ENCODE measurements at places on chromosomes 7 and 10.

GRCh38 chr10:95513008-95513589 lies 48.1 kb downstream of the SORBS1 start:
- no peak for DNase-seq

DNA sequence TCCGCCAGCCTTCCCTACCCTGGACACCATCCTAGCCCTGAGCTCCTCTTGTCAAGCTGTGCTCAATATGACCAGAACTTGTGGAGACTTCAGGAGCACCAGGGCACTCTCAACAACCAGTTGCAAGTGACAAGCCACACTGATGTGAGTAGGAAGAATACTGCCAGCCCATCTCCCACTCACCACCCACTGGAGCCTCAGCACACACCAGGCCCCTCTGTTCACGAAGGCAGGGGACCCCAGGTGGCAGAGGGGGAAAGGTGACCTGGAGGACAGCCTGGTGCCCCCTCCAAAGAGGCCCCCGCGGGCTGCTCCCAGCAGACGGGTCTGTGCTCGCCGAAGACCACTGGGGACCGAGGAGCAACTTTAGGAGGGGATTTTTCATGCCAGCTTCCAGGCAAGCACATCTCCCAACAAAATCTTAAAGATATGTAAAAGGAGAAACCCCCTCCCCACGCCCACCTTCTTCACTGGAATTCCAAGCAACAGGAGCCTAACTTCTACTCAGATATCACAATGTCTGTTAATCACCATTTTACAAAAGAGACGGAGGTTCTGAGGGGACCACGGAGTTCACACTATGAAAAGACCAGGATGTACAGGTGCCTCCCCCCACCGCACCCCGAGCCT lies 1.0 kb downstream of the MMD2 start:
- no peak for DNase-seq

- no peak for DNase-seq
These were observed 350.3 kb downstream of the GALNT17 start for GRCh38 chr7:71482284-71482683.

GRCh38 chr10:110529596-110530011 lies 31.9 kb downstream of the DUSP5 start:
- no peak for DNase-seq

GRCh38 chr7:110938165-110938564 lies 152.8 kb upstream of the LRRN3 start:
- no peak for DNase-seq

DNA sequence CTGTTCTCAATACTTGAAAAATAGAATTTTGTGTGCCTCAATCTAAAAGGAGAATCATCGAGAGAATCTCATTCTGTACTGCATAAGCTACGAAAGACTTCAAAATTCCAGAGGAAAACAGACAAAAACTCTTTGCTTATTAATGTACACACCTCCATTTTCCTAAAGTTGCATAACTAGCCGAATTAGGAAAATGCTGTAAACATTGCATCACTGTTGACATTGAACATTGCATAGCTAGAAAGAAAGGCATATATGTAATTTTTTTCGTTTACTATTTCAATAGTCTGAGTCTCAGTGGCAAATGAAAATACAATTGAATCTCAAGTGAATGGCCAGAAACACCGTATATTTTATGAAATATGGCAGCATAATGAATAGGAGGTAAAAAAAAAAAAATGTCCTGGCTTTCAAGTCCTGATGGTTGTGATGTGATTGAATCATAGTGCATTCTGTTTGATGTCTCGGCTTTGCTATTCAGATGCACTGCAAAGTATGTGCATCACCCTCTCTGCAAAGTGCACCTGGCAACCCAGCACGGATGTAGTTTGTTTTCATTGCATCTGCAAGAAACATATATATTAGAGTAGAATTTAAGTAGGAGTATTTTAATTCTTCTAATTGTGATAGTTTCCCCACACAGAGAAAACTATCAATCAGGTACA lies 196.7 kb downstream of the VTI1A start:
- no peak for DNase-seq

GRCh38 chr7:739983-740942 lies 13.2 kb upstream of the PRKAR1B start:
- DNase-seq, result peak; percentile 59

- peak; percentile 14 for DNase-seq
These were observed 138.3 kb downstream of the DNAJB6 start for GRCh38 chr7:157475095-157475494.

DNA sequence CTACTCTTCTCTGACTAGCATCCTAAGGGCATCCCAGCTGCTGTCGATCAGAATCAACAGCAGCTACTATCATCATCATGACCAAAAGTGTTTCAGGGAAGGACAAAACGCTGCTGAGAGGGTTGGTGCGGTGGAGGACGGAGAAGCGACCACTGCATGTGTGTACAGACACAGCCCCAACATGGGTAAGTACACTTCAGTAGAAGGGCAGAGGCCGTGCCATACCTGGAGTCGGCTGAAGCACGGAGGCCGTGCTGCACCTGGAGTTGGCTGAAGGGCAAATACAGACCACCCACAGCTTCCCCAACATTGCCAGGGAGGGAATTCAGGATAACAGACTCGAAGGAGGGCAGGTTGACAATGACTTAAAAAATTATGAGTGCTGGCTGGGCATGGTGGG lies 67.8 kb upstream of the CYTH3 start:
- DNase-seq, result no peak

DNA sequence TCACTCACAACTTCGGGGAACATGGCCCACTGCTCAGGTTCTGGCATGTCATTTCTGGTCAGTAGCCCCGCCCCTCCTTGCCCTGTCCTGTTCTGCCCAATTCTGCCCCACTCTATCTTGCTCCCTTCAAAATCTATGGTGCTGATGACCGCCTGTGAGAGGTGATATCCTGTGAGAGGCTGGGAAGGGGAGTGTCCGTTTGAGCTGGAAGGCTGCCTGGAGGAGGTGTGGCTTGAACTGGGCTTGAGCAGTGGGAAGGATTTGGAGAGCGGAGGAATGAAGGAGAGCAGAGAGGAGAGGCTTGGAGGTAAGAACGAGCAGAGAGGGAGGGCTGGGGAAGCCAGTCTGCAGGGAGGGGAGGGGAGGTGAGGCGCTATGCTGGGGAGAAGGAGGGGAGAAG lies 145.3 kb downstream of the RPS24 start:
- no peak for DNase-seq

DNA sequence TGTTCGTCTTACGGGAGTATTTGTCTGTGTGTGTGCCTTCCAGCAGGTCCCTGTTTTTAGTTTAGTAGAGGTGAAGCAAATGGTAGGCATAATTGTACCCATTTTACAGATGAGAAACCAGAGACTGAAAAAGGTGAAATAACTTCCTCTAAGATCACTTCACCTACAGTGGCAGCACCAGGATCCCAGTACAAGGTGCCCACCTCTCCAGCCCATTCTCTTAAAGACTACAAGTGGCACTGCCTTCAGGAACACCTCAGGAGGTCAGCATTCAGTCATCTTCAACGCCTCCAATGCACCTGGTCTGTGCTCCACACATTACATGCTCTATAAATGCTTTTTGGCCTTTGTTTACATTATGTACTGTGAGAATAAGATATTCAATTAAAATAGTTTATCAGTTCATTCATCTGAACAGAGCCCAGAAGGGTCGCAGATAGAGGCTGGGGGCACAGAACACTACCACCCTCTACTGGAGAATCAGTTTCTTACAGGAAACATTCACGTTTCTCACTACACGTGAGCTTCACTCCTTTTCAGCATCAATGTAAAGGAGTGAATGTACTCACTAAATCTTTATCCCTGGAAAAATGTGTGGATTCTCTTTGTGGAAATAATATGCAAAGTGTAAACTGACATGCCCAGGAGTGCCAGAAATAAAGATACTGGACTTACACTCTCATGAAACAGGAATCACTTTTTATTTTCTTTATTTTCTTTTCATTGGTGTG lies 45.5 kb upstream of the ABLIM1 start:
- no peak for DNase-seq

DNA sequence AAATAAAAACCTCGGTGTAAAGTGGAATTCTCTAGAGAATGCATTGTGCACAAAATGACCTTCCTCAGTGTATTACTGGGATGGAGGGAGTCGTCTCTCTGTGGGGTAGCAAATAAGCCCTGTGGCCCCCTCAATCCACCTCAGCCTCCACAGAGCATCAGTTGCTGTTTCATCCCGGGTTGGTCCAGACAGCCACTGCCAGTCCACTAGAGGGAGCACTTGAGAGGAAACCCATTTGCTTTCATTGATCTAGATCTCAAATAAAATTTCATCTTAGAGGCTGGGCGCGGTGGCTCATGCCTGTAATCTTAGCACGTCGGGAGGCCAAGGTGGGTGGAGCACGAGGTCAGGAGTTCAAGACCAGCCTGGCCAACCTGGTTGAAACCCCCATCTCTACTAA lies 1128.7 kb downstream of the CNTNAP2 start:
- no peak for DNase-seq

GRCh38 chr10:56269181-56269580 lies 91.9 kb downstream of the ZWINT start:
- no peak for DNase-seq

- DNase-seq, result peak; percentile 70
These were observed 863 bp downstream of the ST8SIA6 start for GRCh38 chr10:17453373-17454091.

Data from left forelimb (tissue), 1 donor.